Lower lobe of right lung (tissue), 2 donors: ENCODE measurements at places on chromosomes 1 and 21.
A peak's percentile ranks its signal among the peaks of the same experiment; 100 is the strongest.

- DNase-seq = no peak
Measured at GRCh38 chr1:22104865-22105437, 37.9 kb downstream of the WNT4 start.

DNA sequence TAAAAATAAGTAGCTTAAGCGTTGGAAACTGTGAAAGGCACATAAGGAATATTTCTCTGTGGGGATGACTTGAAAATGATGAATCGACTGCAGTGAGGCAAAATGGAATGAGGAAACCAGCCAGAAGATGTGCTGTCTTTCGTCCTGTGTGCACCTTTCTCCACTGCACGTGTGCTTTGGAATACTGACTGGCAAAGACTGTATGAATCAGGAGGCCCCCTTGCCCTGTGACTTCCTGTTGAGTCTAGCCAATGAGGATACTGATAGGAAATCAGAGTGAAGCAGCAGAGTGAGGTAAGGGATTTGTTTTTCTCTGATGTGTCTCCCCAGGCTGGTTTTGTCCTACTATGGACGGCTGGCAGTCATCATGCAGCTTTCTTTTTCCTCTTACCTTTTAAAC, 118.2 kb upstream of the ADGRL4 start:
- no peak for DNase-seq

DNA sequence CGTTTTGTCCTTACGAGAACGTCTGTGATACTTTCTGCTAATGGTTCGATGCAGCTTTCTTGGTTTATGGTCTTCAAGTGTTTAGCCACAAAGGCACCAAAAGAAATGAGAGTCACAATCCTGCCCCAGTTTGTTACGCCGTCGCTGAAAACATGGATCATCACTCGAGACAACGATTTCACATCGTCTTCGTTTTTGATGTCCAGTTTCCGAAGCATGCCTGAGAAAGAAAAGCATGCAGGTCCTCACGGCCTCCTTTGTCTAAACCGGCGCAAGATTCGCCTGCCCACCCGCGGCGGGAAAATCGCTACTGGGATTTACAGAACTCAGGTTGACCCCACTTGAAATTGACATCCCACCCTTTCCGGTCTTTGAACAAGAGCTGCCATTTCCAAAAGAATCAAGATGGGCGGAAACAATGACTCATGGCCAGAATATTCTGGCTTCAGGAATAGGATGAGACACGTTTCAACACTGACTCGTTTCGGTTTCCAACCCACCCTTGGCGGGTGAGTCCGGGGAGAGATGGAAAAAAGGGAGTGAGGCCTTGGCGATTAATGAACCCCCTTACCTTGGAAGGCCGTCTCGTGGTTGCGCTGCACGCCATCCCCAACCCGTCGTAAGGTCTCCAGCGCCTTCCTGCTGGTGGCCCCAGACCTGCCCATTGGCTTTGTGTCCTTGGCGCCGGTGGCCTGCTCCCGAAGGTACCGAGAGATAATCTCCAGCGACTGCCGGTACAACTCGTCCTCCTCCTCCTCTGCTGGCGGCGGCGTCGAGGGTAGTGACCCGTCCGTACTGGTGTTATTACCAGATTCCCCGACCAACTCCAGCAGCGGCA, 919 bp downstream of the MCL1 start:
- DNase-seq = no peak

GRCh38 chr1:27402349-27402754, 9.9 kb downstream of the GPR3 start:
- DNase-seq = peak; percentile 86

- DNase-seq = no peak
Measured at GRCh38 chr21:44869781-44870747, 3.4 kb downstream of the PTTG1IP start.

GRCh38 chr1:44351289-44351688, 3.8 kb downstream of the ERI3 start:
- DNase-seq = no peak

- peak; percentile 86 for DNase-seq
Measured at GRCh38 chr1:53328009-53328461, at the start of gene LRP8. Gene LRP8, minus strand, starts transcription at chr1:53328070. Its CDS starts 158 bp downstream, at chr1:53327912.

- DNase-seq = peak; percentile 85
Measured at GRCh38 chr1:39540504-39541031, 36.0 kb downstream of the PABPC4 start.

- no peak for DNase-seq
Measured at GRCh38 chr1:84277343-84278059, 24.0 kb upstream of the SAMD13 start.

GRCh38 chr1:106907795-106908194, 148.7 kb upstream of the PRMT6 start:
- no peak for DNase-seq

DNA sequence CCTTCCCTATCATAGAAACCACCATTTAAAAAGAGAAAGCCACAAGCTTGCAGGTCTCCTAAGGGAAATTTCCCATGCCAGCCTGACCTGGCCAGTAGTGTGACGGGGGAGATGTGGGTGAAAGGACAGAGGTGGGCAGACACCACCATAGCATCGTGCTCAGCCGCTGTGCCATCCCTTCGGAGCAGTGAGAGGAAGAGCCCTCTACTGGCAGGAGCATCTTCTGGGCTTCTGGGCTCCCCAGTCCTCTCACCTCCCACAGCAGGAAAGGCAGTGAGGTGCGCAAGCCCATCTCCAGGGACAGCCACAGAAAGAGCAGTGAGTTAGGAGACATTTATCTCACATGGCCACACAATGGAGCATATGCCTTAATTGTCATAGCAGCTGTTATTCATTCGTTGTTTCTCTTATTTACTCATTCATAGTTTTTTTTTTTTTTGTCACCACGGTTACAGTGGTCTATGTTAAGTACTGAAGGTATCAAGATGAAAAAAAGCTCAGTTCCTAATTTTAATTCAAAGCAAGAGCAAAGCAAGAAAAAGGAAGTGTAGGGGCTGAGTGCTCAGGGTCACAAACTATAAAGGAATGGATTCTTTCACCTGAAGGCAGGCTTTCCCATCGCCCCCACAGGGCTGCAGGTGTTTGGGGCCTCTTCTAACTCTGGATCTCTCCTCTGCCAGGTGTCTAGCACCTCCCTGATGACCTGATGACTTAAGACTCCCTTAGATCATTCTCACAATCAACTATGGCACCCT, 48.8 kb upstream of the CAMK1G start:
- DNase-seq = no peak

- no peak for DNase-seq
Measured at GRCh38 chr1:220045356-220046051, 801 bp downstream of the EPRS1 start.
